ENCODE measurements at places on chromosomes 13 and 19.

DNA sequence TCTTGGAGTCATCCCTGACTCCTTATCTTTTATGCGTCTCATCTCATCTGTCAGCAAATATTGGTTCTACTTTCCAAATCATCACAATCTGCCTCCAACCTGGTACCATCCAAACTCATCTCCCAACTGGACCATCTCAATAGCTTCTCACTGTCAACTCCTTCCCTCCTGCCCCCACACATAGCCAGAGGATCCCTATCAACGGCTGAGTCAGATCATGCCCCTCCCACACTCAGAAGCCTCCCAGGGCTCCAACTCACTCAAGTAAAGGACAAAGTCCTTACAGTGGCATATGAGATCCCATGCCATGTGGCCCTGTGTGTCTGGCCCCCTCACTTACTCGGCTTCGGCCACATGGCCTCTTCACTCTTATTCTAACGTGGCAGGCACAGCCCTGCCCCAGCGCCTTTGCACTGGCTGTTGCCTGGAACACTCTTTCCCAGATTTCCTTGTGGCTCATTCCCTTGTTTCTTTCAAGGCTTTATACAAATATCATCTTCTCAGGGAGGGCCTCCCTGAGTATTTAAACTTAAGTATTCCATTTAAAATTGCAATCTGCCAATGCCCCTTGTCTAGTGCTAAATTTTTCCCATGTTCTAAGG lies 4.3 kb downstream of the SPRED3 start:
- DNase-seq = no peak

DNA sequence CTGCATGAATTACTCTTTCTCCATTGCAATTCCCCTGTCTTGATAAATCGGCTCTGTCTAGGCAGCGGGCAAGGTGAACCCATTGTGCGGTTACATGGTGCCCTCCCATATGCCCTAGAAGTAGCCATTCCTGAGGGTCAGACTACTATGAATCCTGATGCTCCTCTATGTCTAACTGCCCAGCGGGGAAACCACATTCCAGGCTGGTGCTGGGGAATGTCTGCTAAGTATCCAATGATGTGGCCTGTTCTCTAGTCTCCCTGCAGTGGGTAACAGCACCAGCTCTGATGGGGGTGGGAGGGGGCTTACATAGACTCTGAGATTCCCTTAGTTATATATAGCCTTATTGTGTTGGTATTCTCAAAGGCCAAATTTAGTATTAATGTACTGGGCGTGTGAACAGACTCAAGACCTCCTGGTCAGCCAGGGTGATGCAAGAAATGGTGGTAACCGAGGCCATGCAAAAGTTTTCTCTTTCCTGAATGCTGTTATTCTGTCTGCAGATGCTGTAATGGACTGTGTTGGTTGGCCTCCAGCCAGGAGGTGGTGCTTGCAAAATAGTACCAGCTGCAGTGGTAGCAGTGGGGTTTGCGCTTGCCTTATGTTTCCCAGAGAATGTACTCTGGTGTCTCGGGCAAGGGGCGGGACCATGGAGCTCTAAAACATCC lies 564.8 kb upstream of the SLITRK1 start:
- DNase-seq = no peak

DNA sequence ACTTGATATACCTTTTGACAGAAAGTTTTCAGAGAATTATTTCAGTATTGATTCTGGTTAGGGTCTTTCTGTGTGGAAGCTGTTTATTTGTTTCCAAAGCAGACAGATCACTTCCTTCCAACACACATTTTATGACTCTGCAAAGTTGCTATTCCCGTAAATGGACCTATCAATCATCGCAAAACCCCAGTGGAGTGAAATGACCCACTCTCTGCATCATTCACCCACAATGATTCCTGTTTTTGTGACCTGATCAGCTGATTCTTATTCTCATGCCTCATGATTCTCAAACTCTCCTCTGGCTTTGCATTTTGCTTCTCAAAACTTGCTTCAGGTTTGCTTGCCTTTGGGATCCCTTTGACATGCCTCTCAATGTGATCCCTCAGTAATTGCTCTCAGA lies 453.7 kb downstream of the PCDH17 start:
- no peak for DNase-seq

GRCh38 chr19:50258918-50259372 lies 55.5 kb downstream of the MYH14 start:
- no peak for DNase-seq

DNA sequence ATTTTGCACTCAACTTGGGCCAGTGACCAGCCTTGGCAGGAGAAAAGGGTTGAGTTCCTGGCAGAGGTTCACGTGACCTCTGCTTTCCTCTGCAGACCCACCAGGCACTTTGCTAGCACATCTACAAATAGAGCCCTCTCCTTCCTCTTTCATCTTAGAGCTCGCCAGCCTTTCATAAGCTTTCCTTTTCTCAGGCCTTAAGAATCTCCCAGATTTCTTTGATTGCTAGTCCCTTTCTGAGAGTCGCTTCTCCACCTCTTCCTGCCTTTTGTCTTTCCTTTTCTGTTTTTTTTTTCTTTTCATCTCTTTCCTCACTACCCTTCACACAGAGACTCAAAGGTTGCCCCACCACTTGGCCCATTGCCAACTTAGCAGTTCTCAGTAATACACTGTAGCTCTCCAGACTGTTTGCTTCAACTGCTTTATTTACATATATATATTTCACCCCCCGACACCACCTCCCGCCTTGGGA lies 375.7 kb upstream of the SPRY2 start:
- DNase-seq = no peak

- no peak for DNase-seq
These were observed 355.2 kb downstream of the KCNRG start for GRCh38 chr13:50370303-50370950.

- DNase-seq = no peak
These were observed 488.1 kb downstream of the COG6 start for GRCh38 chr13:40143559-40143958.

GRCh38 chr19:45768655-45768983 lies 433 bp downstream of the SIX5 start:
- DNase-seq = peak; percentile 27

GRCh38 chr13:81658598-81659370 lies 1317.9 kb upstream of the SPRY2 start:
- DNase-seq = no peak

GRCh38 chr19:42693760-42694350 lies 46.4 kb downstream of the PSG3 start:
- no peak for DNase-seq

DNA sequence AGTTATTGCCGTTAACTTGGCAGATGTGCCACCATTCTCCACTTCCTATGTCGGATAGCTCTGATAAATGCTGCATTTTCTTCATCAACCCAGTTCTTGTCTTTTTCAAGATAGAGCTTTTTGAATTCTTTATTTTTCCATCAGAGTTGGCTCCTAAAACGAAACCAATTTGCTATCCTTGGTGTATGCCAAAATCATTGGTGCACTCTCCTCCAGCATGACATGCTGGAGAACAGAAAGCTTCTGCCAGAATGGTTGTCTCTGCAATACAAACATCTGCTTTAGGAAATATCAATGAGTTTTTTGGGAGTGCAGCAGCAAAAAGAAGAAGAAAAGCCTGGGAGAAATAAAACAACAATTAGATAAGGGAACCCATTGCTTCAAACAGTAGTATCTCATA lies 124.2 kb downstream of the CDK8 start:
- no peak for DNase-seq

- no peak for DNase-seq
These were observed 1.4 kb upstream of the VSTM2B start for GRCh38 chr19:29524201-29524911.

DNA sequence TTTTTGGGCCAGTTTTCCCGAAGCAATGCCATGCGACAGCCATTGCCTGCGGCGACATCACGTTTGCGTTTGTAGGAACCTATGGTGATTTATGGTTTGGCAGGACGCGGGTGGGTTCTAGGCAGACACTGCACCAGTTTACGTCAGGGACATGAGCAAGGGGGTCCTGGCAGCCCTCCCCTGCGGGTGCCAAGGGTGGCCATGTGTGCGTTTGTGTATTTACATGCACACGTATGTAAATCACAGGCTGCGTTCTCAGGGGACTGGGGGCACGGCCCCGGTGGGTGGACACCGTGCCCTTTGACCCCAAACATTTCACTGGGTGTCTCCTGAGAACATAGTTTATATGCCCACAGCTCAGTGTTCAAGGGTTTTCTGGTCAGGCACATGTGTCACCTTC lies 9.4 kb upstream of the TMPRSS9 start:
- no peak for DNase-seq

- peak; percentile 75 for DNase-seq
These were observed 13.1 kb downstream of the GRAMD1A start for GRCh38 chr19:35013041-35013819.

DNA sequence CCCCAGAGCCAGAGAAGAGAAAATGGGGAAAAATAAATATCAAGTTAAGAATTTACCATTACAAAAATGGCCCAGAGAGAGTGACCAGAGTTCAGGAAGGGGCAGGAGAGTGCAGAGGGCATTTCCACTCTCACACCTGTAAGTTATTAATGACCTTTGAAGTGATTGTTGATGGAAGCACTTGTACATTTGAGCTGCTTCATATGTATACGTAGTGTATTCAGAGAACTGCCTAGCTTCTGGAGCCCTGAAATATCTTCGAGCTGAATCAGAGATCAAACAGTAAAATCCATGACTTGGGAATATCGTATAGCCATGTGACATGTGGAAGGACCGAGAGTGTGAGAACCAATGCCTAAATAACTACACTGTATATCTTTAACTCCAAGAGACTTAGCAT lies 49.2 kb upstream of the PCCA start:
- no peak for DNase-seq

DNA sequence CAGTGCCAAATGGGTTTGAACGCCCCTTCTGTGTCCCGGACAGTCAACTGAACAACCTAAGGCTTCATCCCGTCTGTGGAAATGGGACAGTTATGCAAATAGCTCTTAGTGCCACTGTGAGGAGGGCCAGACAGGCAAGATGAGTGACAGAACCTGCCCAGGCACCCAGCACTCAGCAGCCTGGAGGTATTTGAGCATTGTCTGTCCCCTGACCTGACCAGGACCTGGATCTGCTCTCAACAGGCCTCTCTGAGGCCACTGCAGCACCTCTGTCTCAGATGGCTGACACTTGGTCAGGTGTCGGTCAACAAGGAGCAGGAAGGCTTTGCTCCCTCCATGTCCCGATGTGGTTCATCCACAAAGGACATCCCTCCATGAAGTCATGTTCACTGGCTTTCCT lies 67.9 kb downstream of the CCDC70 start:
- no peak for DNase-seq

DNA sequence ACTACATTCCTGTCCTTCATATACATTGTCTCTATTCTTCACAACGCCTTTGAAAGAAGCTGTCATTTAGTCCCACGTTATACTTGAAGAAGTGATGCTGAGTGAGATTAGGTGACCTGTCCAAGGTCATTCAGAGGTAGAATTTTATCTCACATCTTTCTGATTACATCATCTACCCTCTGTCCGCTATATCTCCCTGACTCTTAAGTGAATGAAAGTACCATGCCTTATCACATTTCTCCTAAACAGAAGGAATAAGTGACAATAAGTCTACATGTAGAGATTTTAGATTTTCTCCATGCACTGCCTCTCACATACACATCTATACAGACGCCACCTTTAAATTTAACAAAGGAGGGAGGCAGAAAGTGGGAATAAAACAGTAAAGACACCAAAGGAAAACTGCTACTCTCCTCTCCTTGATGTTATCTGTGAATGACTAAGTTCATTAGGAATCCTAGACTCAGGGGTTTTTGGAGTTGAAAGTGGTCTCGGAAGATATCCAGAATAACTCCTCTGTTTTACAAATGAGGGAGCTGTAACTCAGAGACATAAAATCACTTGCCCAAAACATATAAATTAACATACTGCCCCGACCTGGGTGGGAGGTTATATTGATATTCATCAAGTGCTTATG lies 4.9 kb upstream of the CLDN10 start:
- no peak for DNase-seq

DNA sequence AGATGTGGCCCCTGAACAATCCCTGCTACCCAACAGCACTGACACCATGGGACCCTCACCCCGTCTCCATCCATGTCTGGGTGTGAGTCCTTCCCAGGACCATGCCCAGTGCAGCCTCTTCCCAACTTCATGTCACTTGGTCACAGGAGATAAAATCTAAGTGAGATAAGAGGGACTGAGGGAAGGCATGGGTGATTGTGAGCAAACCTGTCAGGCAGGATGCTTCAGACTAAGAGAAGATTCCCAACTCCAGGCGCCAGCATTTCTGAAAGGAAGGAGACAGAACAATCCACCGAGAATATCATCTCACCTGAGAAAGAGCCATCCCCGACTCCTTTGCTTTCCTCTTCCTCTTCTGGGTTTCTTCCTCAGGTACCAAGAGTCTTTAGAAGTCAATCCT lies 7.5 kb downstream of the ZNF320 start:
- DNase-seq = no peak

- DNase-seq = no peak
These were observed 18.9 kb downstream of the ADGRE3 start for GRCh38 chr19:14655726-14656125.

DNA sequence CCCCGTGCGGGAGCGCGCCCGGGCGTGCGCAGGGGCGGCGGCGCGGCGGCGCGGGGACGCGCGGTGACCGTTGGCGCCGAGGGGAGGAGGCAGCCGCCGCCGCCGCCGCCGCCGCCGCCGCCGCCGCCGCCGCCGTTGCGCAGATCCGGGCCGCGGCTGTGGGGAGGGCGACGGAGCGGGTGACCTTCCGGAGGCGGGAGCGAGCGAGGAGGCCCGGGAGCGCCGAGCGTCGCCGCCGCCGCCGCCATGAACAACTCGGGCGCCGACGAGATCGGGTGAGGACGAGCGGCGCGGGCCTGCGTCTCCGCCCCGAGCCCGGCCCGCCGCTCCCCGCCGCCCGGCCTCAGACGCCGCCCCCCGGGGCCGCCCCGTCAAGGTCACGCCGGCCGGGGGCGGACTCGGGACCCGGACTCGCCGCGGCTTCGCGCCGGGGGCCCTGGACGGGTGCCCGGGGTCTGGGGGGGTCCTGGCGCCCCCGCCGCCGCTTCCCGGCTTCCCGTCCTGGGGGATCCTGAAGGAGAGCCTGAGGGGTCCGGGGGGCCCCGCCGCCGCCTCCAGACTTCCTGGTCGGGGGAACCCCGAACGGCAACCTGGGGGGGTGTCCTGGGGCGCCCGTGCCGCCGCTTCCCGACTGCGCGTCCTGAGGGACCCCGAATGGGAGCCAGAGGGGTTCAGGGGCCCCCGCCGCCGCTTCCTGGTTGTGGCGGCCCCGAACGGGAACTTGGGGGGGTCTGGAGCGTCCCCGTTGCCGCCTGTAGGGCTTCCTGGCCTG lies at the start of gene DAZAP1:
TSS of gene DAZAP1 (plus strand) at position 59 of the 772 bp plus-strand sequence. CDS start at position 247, 188 bp downstream.
- peak; percentile 33 for DNase-seq

GRCh38 chr13:33392794-33393405 lies 107.3 kb upstream of the STARD13 start:
- no peak for DNase-seq

- no peak for DNase-seq
These were observed 81.2 kb downstream of the STARD13 start for GRCh38 chr13:33204130-33204927.

DNA sequence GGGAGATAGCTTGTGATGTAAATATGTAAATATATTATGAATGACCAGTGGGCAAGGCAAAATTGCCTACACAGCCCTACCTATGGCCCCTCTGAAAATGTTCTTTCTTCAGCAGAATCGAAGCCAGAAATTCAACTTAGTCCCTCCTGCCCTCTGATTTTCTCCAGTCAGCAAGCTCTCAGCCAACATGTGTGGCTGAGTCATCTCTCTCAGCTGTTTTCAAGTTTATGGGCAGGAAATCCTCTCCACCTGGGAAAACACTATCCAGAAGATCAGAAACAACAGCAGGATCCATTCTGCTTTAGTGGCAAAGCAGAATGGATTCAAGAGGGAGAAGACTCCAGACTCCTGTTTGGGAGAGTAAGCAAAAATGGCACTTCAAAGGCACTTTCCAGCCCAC lies 8.9 kb upstream of the ZNF527 start:
- DNase-seq = no peak

- peak; percentile 98 for DNase-seq
These were observed 390 bp upstream of the PPP1R12C start for GRCh38 chr19:55117663-55118391.

Measured in activated CD4-positive, alpha-beta T cell treated with anti-CD3 and anti-CD28 coated beads, Interleukin-2, amount 10 ng/mL, durations not matched to agents 7 days and 5 days (primary cell).